Left ventricle myocardium inferior (tissue), 1 donor: ENCODE measurements at places on chromosomes 7 and 10.

GRCh38 chr7:148503900-148504487, 86.6 kb upstream of the C7orf33 start:
- H3K36me3 ChIP-seq: no peaks in the 10 kb centered on the region
- no peak overlapping the region for H3K4me3 ChIP-seq
- no peaks in the 10 kb centered on the region for H3K4me1 ChIP-seq
- peaks cover 36% of the 10 kb centered on the region for H3K27me3 ChIP-seq
- DNase-seq: no peak

GRCh38 chr10:129541200-129541599, 74.2 kb downstream of the MGMT start:
- no peak overlapping the region for H3K27ac ChIP-seq
- no peak overlapping the region for H3K4me3 ChIP-seq
- DNase-seq: no peak
- peaks cover 8% of the 10 kb centered on the region for H3K36me3 ChIP-seq
- H3K27me3 ChIP-seq: no peaks in the 10 kb centered on the region

GRCh38 chr10:49141541-49142332, 7.9 kb upstream of the FAM170B start:
- H3K27ac ChIP-seq: no peak overlapping the region
- no peaks in the 10 kb centered on the region for H3K27me3 ChIP-seq
- no peaks in the 10 kb centered on the region for H3K36me3 ChIP-seq

DNA sequence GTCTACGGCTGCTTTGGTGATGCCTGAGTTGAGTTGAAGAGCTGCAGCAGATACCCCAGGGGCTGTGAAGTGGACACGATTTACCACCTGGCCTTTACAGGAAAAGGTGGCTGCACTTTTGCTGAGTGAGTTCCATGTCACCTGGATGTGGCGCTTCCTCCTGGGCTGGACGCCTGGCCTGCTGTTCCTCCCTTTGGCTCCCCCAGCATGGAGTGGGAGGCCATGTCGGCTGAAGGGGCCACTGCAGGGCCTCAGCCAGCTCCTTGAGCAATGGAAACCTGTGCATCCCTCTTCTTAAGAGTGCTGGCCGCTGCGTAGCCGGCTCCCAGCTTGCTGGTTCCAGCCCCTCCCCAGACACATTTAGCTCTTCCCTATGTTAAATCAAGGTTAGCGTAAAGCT, 221.0 kb downstream of the GLRX3 start:
- H3K27ac ChIP-seq: no peak overlapping the region
- H3K27me3 ChIP-seq: peaks cover 22% of the 10 kb centered on the region
- no peak for DNase-seq

DNA sequence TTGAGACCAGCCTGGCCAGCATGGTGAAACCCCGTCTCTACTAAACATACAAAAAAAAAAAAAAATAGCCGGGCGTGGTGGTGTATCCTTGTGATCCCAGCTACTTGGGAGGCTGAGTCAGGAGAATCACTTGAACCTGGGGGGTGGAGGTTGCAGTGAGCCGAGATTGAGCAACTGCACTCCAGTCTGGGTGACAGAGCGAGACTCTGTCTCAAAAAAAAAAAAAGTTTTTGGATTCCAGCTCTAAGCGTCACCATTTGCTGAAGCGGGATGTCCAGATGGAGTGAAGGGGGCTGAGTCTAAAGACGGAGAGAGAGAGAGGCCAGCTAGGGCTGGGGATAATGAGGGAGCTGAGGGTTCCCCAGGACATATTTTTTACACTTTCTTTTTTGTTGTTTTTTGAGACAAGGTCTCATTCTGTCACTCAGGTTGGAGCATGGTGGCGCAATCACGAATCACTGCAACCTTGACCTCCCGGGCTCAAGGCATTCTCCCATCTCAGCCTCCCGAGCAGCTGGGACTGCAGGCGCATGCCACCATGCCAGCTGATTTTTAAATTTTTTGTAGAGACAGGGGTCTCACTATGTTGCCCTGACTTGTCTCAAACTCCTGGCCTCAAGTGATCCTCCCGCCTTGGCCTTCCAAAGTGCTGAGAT, 9.4 kb upstream of the HK1 start:
- H3K4me1 ChIP-seq: no peaks in the 10 kb centered on the region
- no peaks in the 10 kb centered on the region for H3K27me3 ChIP-seq
- no peak overlapping the region for H3K27ac ChIP-seq
- H3K36me3 ChIP-seq: no peaks in the 10 kb centered on the region
- no peak for DNase-seq
- H3K4me3 ChIP-seq: no peak overlapping the region

DNA sequence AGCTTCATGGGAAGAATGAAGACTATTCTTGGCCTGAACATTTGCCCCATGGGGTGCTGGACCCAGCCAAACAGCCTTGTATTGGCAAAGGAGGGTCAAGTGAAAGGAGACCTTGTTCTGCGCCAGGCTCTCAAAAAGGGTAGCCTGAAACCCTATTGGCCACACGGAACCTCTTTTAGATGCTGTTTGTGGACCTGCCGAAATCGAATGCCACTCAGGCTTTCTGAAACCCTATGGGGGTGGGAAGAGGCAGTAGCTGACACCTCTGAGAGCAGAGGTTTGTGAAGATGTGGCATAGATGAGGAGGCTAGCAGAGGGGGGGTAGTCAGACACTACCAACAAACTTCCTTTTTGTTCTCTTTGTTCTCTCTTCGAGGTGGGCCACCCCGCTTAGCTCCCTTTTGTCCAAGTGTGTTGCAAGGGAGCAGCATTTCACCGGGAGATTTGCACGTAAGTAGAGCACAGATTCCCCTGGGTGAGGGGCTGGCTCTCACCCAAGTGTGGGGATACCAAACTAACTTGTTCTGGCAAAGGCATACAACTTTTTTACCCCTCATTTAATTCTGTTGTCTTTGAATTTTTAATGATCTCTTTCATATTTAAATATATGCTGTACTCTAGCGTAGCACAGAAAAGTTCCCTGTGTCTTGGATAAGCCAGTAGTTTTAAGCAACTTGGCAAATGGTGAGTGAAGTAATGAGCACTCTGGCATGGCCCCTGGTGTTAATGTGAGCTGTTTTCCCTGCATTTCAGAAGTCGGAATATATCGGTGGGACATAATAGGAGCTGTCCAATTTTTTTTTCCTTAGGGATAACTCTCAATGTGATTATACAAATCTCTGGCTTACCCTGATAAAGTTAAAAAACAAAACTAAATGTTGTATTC, 107.7 kb downstream of the SEPTIN7 start:
- H3K4me3 ChIP-seq: no peak overlapping the region
- peaks cover 23% of the 10 kb centered on the region for H3K4me1 ChIP-seq
- H3K27me3 ChIP-seq: no peaks in the 10 kb centered on the region
- peak; percentile 42 for DNase-seq

DNA sequence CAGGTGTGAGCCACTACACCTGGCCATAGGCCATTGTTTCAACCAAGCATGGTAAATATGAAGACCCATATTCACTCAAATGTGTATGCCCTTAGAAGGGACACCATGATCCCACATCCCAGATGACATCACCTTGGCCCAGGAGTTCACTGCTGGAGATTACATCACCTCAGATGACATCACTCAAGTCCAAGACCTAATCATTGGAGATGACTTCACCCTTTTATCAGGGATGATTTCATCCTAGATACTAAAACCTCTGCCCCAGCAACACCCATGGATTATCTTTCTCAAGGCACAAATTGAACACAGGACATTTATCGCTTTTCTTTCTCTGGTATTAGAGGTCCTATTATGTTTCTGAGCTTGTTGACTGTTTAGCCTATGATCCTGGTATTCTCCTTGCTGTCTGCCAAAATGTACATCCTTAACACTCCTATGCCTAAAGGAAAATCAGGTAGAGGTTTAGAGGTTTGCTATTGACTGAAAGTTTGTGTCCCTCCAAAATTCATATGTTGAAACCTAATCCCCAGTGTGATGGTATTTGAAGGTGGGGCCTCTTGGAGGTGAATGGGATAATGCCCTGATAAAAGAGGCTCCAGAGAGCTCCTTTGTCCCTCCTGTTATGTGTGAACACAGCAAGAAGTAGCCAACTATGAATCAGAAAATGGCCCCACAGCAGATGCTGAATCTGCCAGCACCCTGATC, 9.8 kb upstream of the CYP2C18 start:
- no peaks in the 10 kb centered on the region for H3K36me3 ChIP-seq
- no peaks in the 10 kb centered on the region for H3K4me1 ChIP-seq
- no peak for DNase-seq
- H3K27me3 ChIP-seq: no peaks in the 10 kb centered on the region
- no peak overlapping the region for H3K4me3 ChIP-seq

- peaks cover 52% of the 10 kb centered on the region for H3K36me3 ChIP-seq
- H3K27me3 ChIP-seq: no peaks in the 10 kb centered on the region
- H3K27ac ChIP-seq: peak overlapping the region; percentile 99
Measured at GRCh38 chr7:99409192-99409572, 413 bp downstream of the BUD31 start.

DNA sequence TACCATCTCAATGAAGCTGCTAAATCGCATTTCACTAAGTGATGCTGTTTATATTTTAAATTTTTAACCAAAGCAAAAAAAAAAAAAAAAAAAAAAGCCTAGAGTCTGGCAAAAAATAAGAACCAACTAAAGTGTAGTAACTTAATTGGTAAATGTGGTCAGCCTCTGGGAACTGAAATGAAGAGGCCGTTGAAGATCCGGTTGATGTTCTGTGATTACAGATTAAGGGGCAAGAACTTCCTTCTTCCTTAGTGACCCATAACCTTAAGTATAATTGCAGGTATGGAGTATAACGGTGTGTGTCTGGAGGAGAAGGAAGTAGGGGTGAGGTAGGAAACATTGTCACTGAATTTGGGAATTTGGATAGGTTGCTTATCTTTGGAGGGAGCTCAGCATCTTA, 7.7 kb upstream of the SRGN start:
- no peaks in the 10 kb centered on the region for H3K27me3 ChIP-seq
- H3K36me3 ChIP-seq: no peaks in the 10 kb centered on the region
- no peak overlapping the region for H3K4me3 ChIP-seq
- no peak overlapping the region for H3K27ac ChIP-seq
- no peak for DNase-seq

DNA sequence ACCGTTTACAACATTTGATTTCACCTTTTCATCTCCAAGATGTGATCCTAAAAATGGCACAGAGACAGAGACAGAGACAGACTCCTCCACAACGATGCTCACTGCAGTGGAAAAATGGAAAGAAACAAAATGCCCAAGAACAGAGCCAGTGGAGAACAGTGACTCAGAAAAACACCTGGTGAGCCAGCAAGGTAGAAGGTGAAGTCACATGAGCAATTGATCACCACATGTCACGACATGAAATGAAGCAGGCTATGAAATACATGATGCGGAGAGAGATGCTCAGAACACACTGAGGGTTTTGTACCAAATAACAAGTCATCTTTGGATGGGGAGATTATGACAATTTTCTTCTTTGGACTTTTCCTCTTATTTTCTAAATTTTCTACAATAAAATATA, 3.5 kb downstream of the MSMB start:
- no peak overlapping the region for H3K4me3 ChIP-seq
- peaks cover 33% of the 10 kb centered on the region for H3K27me3 ChIP-seq
- no peak for DNase-seq
- H3K36me3 ChIP-seq: no peaks in the 10 kb centered on the region
- H3K27ac ChIP-seq: no peak overlapping the region
- no peaks in the 10 kb centered on the region for H3K4me1 ChIP-seq

- H3K36me3 ChIP-seq: peaks cover 1% of the 10 kb centered on the region
- DNase-seq: no peak
- H3K27me3 ChIP-seq: no peaks in the 10 kb centered on the region
- H3K27ac ChIP-seq: peak overlapping the region; percentile 89
- no peak overlapping the region for H3K4me3 ChIP-seq
Measured at GRCh38 chr10:95276367-95277200, 14.2 kb downstream of the PDLIM1 start.

DNA sequence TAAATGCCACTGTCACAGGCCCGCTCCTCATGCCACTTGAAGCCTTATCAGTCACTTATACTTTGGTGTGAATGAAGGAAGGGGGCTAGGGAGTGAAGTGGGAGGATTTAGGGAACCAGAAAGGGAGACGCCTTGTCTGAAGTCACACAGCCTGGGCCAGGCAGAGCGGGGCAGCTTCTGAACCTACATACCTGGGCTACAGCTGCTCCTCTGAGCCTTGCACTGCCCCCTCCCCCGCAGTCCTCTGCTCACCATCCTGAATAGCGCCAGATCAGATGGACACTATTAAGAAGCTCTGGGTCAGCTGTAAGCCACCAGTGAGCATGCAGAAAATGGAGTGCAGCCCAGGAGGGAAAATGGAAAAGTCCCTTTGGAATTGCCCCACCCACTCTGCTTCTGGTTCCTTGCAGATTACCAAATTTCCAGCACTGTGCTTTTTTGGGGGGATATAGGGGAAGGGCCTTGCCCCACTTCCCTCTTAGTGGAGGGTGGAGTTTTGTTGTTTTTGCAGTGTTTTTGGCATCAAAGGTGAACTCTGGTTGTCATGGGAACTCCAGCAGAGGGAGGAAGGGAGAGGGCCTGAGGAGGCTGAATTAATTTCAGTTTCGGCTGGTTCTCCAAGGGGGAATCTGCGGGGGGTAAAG, 35.0 kb upstream of the ADCYAP1R1 start:
- H3K27me3 ChIP-seq: peaks cover 36% of the 10 kb centered on the region
- DNase-seq: no peak
- no peaks in the 10 kb centered on the region for H3K36me3 ChIP-seq
- H3K27ac ChIP-seq: no peak overlapping the region
- H3K4me1 ChIP-seq: peaks cover 9% of the 10 kb centered on the region
- H3K4me3 ChIP-seq: no peak overlapping the region

GRCh38 chr7:148151778-148152177, 438.8 kb upstream of the C7orf33 start:
- H3K36me3 ChIP-seq: no peaks in the 10 kb centered on the region
- H3K4me1 ChIP-seq: peaks cover 18% of the 10 kb centered on the region
- DNase-seq: no peak
- no peaks in the 10 kb centered on the region for H3K27me3 ChIP-seq
- H3K27ac ChIP-seq: no peak overlapping the region

- H3K4me3 ChIP-seq: no peak overlapping the region
- DNase-seq: no peak
- H3K27ac ChIP-seq: no peak overlapping the region
- no peaks in the 10 kb centered on the region for H3K27me3 ChIP-seq
- H3K4me1 ChIP-seq: no peaks in the 10 kb centered on the region
- H3K36me3 ChIP-seq: no peaks in the 10 kb centered on the region
Measured at GRCh38 chr7:124655990-124656389, 109.6 kb downstream of the GPR37 start.

- H3K27ac ChIP-seq: no peak overlapping the region
- no peak overlapping the region for H3K4me3 ChIP-seq
- no peaks in the 10 kb centered on the region for H3K36me3 ChIP-seq
- DNase-seq: no peak
- peaks cover 58% of the 10 kb centered on the region for H3K4me1 ChIP-seq
Measured at GRCh38 chr10:74883428-74883827, 57.0 kb downstream of the KAT6B start.

GRCh38 chr10:79018521-79019011, 50.2 kb upstream of the ZMIZ1 start:
- no peak for DNase-seq
- H3K27me3 ChIP-seq: no peaks in the 10 kb centered on the region
- H3K36me3 ChIP-seq: no peaks in the 10 kb centered on the region
- peaks cover 23% of the 10 kb centered on the region for H3K4me1 ChIP-seq
- H3K27ac ChIP-seq: peak overlapping the region; percentile 52
- no peak overlapping the region for H3K4me3 ChIP-seq
